Activated CD8-positive, alpha-beta T cell treated with anti-CD3 and anti-CD28 coated beads, Interleukin-2, amount 10 ng/mL, durations not matched to agents 7 days and 5 days (primary cell): ENCODE measurements at places on chromosomes 2 and 18.
A peak's percentile ranks its signal among the peaks of the same experiment; 100 is the strongest.

- no peak for DNase-seq
These were observed 91.8 kb downstream of the CABLES1 start for GRCh38 chr18:23226930-23227725.

DNA sequence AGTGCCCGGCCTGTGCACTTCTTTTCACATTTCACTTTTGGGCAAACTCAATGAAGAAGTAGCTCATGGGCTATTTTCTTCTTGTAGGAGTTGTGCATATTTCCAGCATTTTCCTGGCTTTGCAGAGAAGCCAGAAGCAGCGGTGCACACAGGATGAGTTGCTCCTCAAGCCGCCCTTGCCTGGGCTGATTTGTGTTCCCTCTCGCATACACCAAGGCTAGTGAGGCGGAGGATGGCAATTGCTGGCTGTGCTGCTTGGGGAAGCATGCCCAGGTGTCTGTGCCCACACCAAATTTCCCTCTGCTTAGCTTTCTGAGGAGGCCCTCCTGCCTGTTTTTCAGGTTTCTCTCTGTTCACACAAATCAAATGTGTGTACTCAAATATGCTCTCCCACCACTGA is 85.4 kb upstream of the TMEM200C start:
- no peak for DNase-seq

- no peak for DNase-seq
These were observed 273.1 kb downstream of the PHLPP1 start for GRCh38 chr18:62988471-62988870.

- DNase-seq, result no peak
These were observed 180.7 kb upstream of the ID2 start for GRCh38 chr2:8501061-8501720.

DNA sequence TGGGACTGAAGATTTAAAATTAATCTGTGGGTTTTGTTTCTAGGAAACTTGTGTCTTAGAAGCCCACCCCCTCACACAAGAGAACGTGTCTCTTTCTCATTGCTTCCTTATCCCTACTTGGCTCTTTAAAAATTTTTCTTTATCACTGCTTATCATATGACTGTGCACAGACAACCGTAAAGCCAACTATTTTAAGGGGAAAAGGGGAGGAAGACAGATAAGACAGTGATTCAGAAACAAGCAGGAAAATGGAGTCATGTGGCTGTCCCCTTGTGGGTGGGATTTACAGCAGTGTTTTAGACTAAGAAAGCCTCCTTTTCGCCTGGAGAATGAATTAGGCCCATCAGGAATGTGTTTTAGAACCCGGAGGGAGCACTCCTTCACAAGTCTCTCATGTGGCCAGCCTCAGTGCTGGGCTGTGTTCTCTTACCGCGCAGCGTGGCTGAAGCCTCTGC is 17.6 kb downstream of the PRKCE start:
- DNase-seq, result no peak

GRCh38 chr2:18976168-18976961 is 382.1 kb downstream of the OSR1 start:
- DNase-seq, result no peak

DNA sequence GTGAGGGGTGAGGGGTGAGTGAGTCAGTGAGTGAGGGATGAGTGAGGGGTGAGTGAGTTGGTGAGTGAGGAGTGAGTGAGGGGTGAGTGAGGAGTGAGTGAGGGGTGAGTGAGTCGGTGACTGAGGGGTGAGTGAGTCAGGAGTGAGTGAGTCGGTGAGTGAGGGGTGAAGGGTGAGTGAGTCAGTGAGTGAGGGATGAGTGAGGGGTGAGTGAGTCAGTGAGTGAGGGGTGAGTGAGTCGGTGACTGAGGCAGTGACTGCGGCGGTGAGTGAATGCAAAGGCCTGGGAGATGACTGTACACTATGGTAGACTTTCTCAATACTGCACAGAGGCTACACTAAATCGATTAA is 16.6 kb downstream of the THAP4 start:
- DNase-seq, result no peak

GRCh38 chr2:106649306-106649705 is 162.1 kb downstream of the CD8B2 start:
- no peak for DNase-seq

- no peak for DNase-seq
These were observed 3.5 kb upstream of the TUBB6 start for GRCh38 chr18:12304351-12305210.

GRCh38 chr2:56475191-56475590 is 291.4 kb downstream of the CCDC85A start:
- no peak for DNase-seq

- peak; percentile 85 for DNase-seq
These were observed 48.4 kb upstream of the CYTIP start for GRCh38 chr2:157492189-157492773.

GRCh38 chr2:183359867-183360266 is 235.6 kb downstream of the NUP35 start:
- DNase-seq, result no peak

- no peak for DNase-seq
These were observed 1.5 kb downstream of the MBD5 start for GRCh38 chr2:148022351-148022750.

- DNase-seq, result no peak
These were observed 672.7 kb downstream of the ZEB2 start for GRCh38 chr2:143847257-143847656.

DNA sequence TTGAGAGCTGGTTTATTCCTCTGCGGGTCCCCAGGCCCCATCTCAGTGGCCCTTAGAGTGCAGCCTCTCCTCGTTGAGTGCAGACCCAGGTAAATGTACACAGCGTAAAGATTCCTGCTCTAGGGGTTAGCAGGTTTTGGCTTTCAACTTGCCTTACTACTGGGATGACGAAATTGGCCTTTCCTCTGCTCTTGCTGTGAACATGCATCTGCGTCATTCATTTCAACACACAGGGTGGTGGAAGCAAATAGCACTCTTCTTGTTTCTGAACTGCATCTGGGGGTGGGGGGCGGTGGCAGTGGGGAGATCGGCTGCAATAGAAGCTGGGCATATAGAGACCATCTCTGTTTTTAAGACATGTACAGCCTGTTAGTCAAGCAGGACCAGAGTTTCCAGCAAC is 16.5 kb upstream of the SLC16A14 start:
- DNase-seq, result no peak

DNA sequence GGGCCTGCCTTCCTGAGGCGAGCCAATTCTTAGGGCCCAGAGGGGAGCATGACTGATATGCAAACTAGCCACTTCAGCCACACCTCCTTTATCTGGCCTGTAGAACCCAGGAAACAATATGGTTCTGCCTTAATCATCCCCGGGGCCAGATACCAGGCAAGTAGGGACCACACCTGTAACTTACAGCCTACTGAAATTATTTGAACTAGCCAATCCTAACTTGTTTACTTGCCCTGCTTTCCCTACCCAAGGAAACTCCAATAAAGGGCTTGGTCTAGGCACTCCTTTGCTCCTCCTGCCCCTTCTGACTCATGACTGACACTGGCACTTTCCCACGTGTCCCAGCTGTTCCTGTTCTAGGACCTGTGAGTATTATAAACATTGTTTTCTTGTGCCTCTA is 57.6 kb downstream of the MYOM1 start:
- DNase-seq, result no peak

GRCh38 chr2:74865770-74866674 is 32.1 kb downstream of the HK2 start:
- DNase-seq, result no peak

- DNase-seq, result no peak
These were observed 971.3 kb upstream of the FAM98A start for GRCh38 chr2:34570266-34570872.

GRCh38 chr2:173854840-173855239 is 110.3 kb downstream of the SP3 start:
- DNase-seq, result no peak

DNA sequence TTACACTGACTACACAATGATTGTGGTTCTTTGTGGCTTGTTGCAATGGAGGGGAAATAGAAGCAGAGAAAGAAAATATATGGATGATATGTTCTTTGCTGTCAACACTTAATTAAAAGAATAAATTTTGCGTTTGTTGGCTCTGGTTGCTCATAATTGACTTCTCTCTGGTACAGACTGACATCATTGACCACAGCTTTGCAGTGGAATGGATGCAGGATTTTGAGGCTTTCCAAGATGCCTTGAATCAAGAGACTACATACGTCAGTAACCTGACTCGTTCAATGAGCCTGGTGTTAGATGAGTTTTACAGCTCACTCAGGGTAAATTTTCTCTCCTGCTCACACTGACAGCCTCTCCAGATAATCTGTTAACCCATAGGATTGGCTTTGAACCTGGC is 9.9 kb downstream of the GPN1 start:
- DNase-seq, result no peak

DNA sequence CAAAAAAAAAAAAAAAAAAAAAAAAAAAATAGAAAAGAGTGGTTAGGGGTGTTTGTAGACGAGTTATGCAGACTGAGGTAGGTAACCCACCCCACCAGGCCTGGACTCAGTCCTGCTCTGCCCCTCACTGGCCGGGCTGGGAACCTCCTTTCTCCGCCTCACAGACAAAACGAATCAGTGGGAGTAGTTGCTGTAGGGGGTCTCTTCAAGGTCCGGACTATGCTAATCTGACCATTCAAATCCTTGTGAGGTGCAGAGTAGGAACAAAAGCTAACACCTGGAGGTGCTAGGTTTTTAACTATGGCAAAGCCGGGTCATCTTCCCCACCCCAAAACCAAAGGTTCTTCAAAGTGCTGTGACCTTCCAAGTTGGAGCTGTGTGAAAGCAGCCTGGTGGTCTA is 223.7 kb downstream of the SLC4A3 start:
- DNase-seq, result no peak

DNA sequence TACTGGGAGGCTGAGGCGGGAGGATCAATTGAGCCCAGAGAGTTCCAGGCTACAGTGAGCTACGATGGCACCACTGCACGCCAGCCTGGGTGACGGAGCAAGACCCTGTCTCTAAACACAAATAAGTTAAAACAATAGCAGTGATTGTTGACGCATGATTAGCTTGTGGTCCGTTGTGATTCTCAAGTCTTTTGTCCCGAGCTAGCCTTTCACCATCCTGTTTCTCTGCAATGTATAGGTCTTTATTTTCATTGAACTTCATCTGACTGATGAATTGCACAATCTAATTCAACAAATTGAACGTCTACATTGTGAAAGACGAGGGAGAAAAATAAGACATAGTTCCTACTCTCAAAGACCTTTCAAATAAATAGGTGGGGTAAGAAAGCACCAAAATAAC is 8.8 kb upstream of the FZD7 start:
- DNase-seq, result no peak

DNA sequence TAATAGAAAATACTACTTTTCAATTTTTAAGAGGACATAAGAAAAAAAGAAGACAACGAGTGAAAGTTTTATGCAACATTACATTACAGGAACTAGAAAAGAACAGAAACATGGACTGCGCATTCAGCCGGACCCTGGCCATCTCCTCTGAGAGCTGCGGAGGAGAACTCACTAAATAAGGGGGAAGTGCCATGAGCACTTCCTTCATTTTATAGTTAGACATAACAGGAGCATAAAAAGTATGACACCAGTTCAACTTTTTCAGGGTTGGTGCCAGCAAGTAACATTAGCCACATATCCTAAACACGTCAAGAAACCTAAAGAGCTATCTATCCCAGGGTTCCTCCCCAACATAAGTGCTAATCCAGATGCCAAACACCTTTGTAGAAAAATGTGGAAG is 78.0 kb upstream of the SERTAD2 start:
- no peak for DNase-seq

DNA sequence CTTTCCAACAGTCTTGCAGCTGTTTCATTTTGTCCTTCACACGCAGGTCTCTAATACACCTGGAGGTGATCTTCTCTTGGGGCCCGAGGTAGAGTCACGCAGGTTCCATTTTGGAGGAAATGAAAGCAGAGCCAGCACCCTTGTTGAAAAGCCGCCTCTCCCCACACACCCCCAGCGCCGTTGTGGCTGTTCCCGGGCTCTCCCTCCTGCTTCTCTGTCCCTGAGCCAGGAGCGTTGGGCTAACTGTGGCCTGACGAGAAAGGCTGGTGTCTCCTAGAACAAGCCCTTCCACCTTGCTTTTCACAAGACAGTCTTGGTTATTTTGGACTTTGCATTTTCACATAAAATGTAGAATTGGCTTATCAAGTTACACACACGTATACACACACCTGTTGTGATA is 16.3 kb downstream of the SNED1 start:
- DNase-seq, result no peak

GRCh38 chr2:169073963-169074751 is 4.8 kb downstream of the DHRS9 start:
- no peak for DNase-seq

DNA sequence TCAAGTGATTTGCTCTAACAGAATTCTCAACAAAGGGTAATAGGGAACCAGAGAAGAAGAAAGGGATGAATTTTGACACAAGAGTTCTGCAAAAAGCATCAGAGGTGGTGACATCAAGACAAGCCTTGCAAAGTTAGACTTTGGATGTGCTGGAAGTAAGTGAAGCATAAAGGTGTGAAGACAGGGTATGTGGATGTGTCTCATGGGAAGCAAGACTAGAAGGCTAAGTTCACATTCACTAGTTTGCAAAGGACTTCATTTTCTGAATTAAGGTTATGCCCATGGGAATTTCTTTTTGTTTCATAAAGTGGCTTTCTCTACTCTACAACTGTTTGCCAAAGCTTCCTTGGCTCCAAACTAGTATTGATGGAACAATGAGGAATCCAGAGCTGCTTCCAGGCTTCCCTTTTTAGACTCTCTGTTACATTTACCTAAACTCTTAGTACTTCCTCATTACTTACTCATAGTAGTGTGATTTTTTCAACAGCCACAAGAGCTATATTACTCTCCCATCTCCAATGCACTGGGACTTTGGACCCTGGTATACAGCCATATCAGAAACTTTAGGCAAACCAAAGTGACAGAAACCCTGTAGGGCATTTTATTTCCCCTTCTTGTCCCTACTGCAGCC is 21.1 kb upstream of the IHH start:
- no peak for DNase-seq

DNA sequence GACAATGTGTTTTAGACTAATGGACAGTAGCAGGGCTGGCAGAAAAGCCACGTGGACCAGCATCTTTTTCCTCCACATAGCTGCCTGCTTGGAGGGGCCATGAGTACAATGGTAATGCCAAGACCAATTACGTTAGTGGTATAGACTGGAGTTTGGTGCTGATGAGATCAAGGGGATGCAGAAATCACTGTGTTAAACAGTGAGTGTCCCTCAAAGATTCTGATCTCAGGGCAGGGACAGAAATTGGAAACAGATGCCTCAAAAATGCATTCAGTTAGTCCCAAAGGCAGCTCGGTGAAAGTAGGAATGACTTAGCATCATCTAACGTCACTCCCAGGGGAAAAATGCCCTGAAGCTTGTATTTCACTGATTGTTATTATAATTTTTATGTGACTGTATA is 72.4 kb downstream of the SLC16A14 start:
- no peak for DNase-seq

- DNase-seq, result no peak
These were observed 104.7 kb upstream of the MYO3B start for GRCh38 chr2:170073288-170073687.

GRCh38 chr2:174761837-174762236 is 2.4 kb downstream of the CHRNA1 start:
- DNase-seq, result no peak

- DNase-seq, result no peak
These were observed 69.3 kb downstream of the GLI2 start for GRCh38 chr2:120805011-120805410.
